ENCODE measurements at places on chromosomes 2 and 18.

DNA sequence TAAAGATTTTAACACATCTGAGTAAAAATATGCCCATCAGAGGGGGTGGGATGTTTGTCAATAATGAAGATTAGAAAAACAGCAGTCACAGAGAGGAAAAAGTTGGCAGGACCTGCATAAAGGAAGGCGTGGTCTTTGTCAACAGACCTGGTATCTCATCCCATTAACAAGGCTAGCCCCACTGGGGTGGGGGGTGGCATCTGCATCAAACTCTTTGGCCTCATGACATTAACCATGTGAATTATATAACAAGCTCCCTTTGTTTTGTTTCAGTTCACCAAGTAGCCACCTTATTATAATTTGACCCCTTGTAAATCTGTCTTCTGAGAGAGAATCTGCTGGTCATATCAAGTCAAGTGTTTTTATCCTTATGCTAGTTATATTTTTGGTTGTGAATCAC is 28.8 kb downstream of the NEMP2 start:
- no peak for DNase-seq

GRCh38 chr2:236352761-236353593 is 88.8 kb upstream of the ASB18 start:
- no peak for DNase-seq

GRCh38 chr2:99159594-99159993 is 4.8 kb downstream of the LIPT1 start:
- no peak for DNase-seq

DNA sequence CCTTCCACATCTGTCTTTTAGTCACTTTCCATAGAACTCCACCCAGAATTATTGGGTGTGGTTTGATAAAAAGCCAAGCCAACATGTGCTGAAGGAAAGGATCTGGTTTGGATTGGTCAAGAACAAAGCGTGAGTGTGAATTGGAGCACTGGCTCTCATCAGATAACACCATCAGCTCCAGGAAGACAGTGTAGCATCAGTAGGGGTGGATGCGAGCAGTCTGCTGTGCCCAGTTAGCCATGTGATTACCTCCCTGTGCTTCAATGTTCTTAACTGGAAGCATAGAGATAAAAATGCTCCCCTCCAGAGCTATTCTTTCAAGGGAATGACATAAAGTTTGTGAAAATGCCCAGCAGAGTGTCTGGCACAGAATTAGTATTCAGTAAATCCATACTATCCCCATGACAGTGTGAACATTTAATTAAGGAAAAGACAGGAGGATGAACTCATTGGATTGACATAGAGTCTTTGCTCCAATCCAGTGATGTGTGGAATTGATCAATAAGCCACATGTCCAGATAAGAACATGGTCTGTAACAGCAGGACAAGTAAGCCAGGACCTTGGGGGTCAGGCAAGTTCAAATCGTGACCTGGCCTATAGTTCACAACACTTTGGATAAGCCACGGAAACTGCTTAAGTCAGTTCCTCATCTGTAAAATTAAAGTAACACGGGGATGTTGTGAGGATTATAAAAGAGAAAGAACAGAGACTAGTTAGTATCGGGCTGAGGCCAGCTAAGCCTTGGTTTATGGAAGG is 68.0 kb downstream of the FAM124B start:
- DNase-seq: no peak

DNA sequence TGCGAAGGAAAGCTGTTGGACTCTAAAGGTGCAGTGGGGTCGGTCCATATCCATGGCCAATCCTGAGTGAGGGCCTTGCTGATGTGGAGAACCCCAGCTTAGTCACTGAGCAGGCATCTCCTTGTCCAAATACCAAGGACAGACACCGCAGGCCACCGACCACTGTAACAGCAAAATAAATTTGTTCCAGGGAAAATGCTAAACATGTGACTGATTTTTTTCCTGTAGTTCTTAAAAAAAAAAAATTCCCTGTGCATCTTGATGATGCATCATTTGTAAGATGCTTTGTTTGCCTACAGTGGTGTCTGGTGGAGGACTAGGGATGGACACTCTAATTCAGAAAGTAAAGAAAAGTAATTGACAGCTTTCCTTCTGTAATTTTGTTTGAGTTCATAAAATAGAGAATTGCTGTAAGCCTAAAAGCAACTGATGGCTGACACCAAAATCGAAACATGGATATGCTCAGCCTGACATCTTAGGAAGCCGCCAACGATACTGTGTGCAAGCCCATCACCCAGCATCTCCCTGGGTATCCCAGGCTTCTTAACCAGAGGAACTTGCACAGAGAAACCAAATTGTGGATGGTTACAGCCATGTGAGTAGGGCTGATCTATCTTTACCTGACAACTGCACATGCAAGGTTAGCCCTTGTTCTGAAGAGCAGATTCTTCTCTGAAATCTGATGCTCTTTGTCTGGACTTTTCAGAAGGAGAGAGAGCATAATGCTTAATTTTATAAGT is 188.6 kb downstream of the ARL4C start:
- no peak for DNase-seq

DNA sequence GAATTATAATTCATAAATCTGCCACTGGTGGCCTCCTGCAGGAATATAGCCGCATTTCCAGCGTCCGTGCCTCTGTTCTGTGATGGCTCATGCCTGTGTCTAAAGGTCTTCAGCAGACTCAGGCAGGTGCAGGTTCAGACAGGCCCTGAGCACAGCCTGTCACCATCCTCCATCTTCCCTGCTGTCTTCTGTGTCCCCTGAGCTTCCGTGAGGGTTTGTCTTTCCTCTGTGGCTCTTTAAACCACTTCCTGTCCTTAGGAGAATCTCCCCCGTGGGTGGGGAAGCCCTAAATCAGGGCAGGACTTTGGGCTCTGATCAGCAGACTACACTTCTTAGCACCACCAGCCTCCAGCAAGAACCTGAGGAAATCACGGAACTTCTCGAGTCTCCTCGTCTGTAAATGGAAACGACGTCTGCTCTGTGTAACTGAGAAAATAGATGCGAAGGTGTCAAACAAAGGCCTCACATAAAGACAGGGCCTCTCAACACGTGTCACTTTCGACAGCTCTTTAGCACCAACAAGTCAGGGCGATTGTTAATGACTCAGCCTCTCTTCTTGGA is 24.1 kb upstream of the NFATC1 start:
- no peak for DNase-seq

- no peak for DNase-seq
Measured at GRCh38 chr2:236959036-236959435, 126.7 kb upstream of the COPS8 start.

All from stimulated activated CD4-positive, alpha-beta T cell treated with anti-CD3 and anti-CD28 coated beads, Interleukin-1b, Interleukin-23, amount 100 ng/mL, for 1 hour (primary cell).